ENCODE measurements at places on chromosomes 1 and 21. TPM values are rescaled to one million over a fixed set of nuclear protein-coding genes. Genes with fewer than 3 reads are reported as not detected.

The CFHR5 gene
- total RNA-seq, result not detected

The FALEC gene
- not detected for total RNA-seq

The BACE2 gene
- total RNA-seq, result 55.8 TPM

The MINDY1 gene
- 23.7 TPM for total RNA-seq

The LORICRIN gene
- not detected for total RNA-seq

The MNDA gene
- 2.1 TPM for total RNA-seq

The C1orf21 gene
- total RNA-seq, result 39.5 TPM

DNA sequence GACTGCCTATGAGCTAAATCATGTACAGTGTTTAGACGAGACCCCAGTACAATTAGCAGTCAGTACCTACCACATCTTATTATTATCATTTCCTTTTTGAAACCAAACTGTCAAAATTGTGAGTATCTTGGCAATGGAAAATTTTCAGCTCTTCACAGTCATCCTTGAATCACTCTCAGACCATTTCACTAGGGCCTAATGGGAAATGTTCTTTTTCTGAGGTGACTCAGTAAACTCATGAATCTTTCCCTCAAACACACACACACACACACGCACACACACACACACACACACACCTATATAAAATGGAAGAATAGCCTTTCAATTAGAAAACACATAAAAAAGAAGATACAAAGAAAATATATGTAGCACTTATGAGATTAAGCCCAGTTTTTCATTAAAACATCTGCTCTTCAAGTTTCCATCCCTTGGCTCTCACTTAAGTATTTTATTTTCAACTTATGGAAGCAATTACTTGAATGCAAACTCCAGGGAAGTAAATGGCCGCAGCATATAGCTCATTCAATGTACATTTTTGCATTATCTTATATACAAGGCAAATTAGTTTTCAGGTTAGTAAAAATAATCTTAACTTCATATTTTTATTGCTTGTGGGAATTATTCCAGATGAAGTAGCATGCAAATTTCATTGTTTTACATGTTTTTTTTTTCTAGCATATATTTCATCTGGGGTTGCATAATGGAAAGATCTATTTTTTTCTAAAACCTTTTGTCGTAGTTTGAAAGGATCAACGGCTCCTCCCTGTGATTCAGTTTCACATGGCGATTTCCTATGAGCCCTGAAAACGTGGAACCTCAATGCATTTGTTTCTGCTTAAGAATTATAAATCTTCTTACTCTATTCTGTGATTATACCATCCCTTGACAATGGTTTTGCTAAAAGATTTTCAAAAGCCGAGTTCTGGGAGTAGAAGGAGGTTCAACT lies 46.3 kb upstream of the TMPRSS15 start:
- DNase-seq, result no peak
- no peak overlapping the region for H3K4me3 ChIP-seq
- H3K4me1 ChIP-seq, result no peaks in the 10 kb centered on the region
- H3K27ac ChIP-seq, result no peak overlapping the region
- no peaks in the 10 kb centered on the region for H3K36me3 ChIP-seq
- H3K27me3 ChIP-seq, result no peaks in the 10 kb centered on the region

DNA sequence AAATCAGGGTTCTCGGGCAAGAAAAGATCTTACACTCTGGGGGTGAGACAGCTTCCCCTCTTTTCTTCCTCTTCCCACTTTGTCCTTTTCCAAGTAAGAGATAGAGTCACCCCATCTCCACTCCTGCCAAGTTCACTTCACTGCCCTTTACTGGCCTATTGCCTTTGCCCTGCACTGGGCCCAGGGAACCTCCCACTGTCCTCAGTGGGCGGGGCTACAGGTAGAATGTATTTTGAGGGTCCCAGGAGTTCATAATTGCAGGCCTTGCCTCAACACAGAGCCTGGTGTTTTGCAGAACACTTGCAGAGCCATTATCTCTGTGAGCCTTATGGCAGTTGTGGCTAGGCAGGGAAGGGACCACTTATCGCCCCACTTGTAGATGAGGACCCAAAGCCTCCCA lies 3.3 kb downstream of the AMPD2 start:
- peak; percentile 57 for DNase-seq
- H3K4me3 ChIP-seq, result no peak overlapping the region
- H3K36me3 ChIP-seq, result peaks cover 18% of the 10 kb centered on the region
- H3K27me3 ChIP-seq, result no peaks in the 10 kb centered on the region
- peaks cover 67% of the 10 kb centered on the region for H3K4me1 ChIP-seq
- no peak overlapping the region for H3K27ac ChIP-seq

GRCh38 chr1:238129677-238130076 lies 239.0 kb upstream of the ZP4 start:
- H3K27ac ChIP-seq, result no peak overlapping the region
- H3K4me1 ChIP-seq, result no peaks in the 10 kb centered on the region
- H3K4me3 ChIP-seq, result no peak overlapping the region
- H3K36me3 ChIP-seq, result no peaks in the 10 kb centered on the region
- no peak for DNase-seq

- H3K4me1 ChIP-seq, result no peaks in the 10 kb centered on the region
- no peaks in the 10 kb centered on the region for H3K27me3 ChIP-seq
- no peak overlapping the region for H3K27ac ChIP-seq
- DNase-seq, result no peak
- no peak overlapping the region for H3K4me3 ChIP-seq
Measured at GRCh38 chr1:240927821-240928220, 315.9 kb upstream of the GREM2 start.

- H3K4me1 ChIP-seq, result no peaks in the 10 kb centered on the region
- H3K27ac ChIP-seq, result no peak overlapping the region
- H3K27me3 ChIP-seq, result no peaks in the 10 kb centered on the region
- no peaks in the 10 kb centered on the region for H3K36me3 ChIP-seq
- no peak overlapping the region for H3K4me3 ChIP-seq
Measured at GRCh38 chr1:219124163-219124562, 49.5 kb upstream of the LYPLAL1 start.

GRCh38 chr1:183209533-183210158 lies 23.6 kb downstream of the LAMC2 start:
- H3K27ac ChIP-seq, result no peak overlapping the region
- peaks cover 18% of the 10 kb centered on the region for H3K4me1 ChIP-seq
- no peak for DNase-seq
- H3K4me3 ChIP-seq, result no peak overlapping the region

- H3K27me3 ChIP-seq, result no peaks in the 10 kb centered on the region
- no peak overlapping the region for H3K27ac ChIP-seq
- DNase-seq, result no peak
- H3K36me3 ChIP-seq, result no peaks in the 10 kb centered on the region
- no peak overlapping the region for H3K4me3 ChIP-seq
Measured at GRCh38 chr1:198967566-198967965, 328.7 kb downstream of the PTPRC start.

- peaks cover 25% of the 10 kb centered on the region for H3K36me3 ChIP-seq
- DNase-seq, result no peak
- H3K27ac ChIP-seq, result peak overlapping the region; percentile 95
- H3K27me3 ChIP-seq, result no peaks in the 10 kb centered on the region
Measured at GRCh38 chr1:169108863-169109560, 2.5 kb downstream of the ATP1B1 start.

GRCh38 chr1:60831780-60832179 lies 250.6 kb upstream of the NFIA start:
- H3K4me1 ChIP-seq, result no peaks in the 10 kb centered on the region
- H3K36me3 ChIP-seq, result no peaks in the 10 kb centered on the region
- DNase-seq, result no peak
- no peak overlapping the region for H3K27ac ChIP-seq

DNA sequence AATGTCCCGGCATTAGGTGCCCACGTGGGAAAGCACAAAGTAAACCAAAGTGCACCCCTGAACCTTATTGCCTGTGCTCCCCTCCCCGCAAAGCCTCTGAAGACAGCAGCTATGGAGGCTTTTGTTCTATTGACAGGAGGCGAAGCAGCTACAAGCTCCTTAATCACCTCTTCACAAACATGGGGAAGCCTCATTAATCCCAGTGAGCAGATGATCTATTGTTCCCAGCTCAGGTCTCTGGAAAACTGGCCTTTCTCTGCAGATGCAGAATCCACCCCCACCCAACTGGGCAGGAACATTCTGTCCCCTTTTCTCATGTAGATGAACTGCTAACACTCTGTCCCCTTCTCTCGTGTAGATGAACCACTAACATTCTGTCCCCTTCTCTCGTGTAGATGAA lies 190.5 kb upstream of the CSF3R start:
- no peaks in the 10 kb centered on the region for H3K36me3 ChIP-seq
- H3K27ac ChIP-seq, result no peak overlapping the region
- no peaks in the 10 kb centered on the region for H3K4me1 ChIP-seq
- peaks cover 71% of the 10 kb centered on the region for H3K27me3 ChIP-seq
- H3K4me3 ChIP-seq, result no peak overlapping the region

- no peaks in the 10 kb centered on the region for H3K27me3 ChIP-seq
- no peak overlapping the region for H3K27ac ChIP-seq
- H3K36me3 ChIP-seq, result no peaks in the 10 kb centered on the region
Measured at GRCh38 chr1:219717536-219717935, 104.6 kb upstream of the ZC3H11B start.

- no peak overlapping the region for H3K4me3 ChIP-seq
- H3K27ac ChIP-seq, result no peak overlapping the region
- no peaks in the 10 kb centered on the region for H3K27me3 ChIP-seq
- H3K4me1 ChIP-seq, result peaks cover 55% of the 10 kb centered on the region
- H3K36me3 ChIP-seq, result peaks cover 9% of the 10 kb centered on the region
Measured at GRCh38 chr21:43869486-43870325, 4.7 kb downstream of the AGPAT3 start.

- no peaks in the 10 kb centered on the region for H3K36me3 ChIP-seq
- no peak for DNase-seq
- no peak overlapping the region for H3K4me3 ChIP-seq
- H3K27me3 ChIP-seq, result no peaks in the 10 kb centered on the region
- no peak overlapping the region for H3K27ac ChIP-seq
Measured at GRCh38 chr1:34761176-34761761, 1.7 kb downstream of the GJB4 start.

GRCh38 chr1:189983166-189983890 lies 494.3 kb downstream of the BRINP3 start:
- H3K36me3 ChIP-seq, result no peaks in the 10 kb centered on the region
- no peak overlapping the region for H3K4me3 ChIP-seq
- no peaks in the 10 kb centered on the region for H3K4me1 ChIP-seq
- no peak overlapping the region for H3K27ac ChIP-seq

- no peak overlapping the region for H3K4me3 ChIP-seq
- H3K36me3 ChIP-seq, result no peaks in the 10 kb centered on the region
- DNase-seq, result no peak
- peak overlapping the region; percentile 48 for H3K27ac ChIP-seq
- H3K4me1 ChIP-seq, result peaks cover 9% of the 10 kb centered on the region
Measured at GRCh38 chr1:17768651-17769241, 13.6 kb downstream of the ACTL8 start.

- peaks cover 100% of the 10 kb centered on the region for H3K36me3 ChIP-seq
- no peak for DNase-seq
- H3K4me1 ChIP-seq, result no peaks in the 10 kb centered on the region
Measured at GRCh38 chr1:39564340-39564739, 12.2 kb downstream of the PABPC4 start.

GRCh38 chr21:29453511-29453910 lies 154.8 kb downstream of the BACH1 start:
- H3K27ac ChIP-seq, result no peak overlapping the region
- no peak overlapping the region for H3K4me3 ChIP-seq
- H3K27me3 ChIP-seq, result no peaks in the 10 kb centered on the region
- H3K4me1 ChIP-seq, result no peaks in the 10 kb centered on the region
- no peaks in the 10 kb centered on the region for H3K36me3 ChIP-seq

- H3K4me3 ChIP-seq, result no peak overlapping the region
- no peaks in the 10 kb centered on the region for H3K27me3 ChIP-seq
- DNase-seq, result no peak
- H3K27ac ChIP-seq, result no peak overlapping the region
Measured at GRCh38 chr1:56872597-56872996, 18.0 kb downstream of the C8A start.

- H3K27ac ChIP-seq, result no peak overlapping the region
- no peaks in the 10 kb centered on the region for H3K27me3 ChIP-seq
- H3K4me3 ChIP-seq, result no peak overlapping the region
- H3K36me3 ChIP-seq, result no peaks in the 10 kb centered on the region
- H3K4me1 ChIP-seq, result no peaks in the 10 kb centered on the region
- no peak for DNase-seq
Measured at GRCh38 chr1:231563247-231563646, 34.8 kb downstream of the TSNAX start.

All from esophagus muscularis mucosa (tissue), 4 donors.